ENCODE measurements at places on chromosomes 6 and 20.

- no peak for DNase-seq
Measured at GRCh38 chr20:16689906-16690305, 39.9 kb upstream of the SNRPB2 start.

- peak; percentile 44 for DNase-seq
Measured at GRCh38 chr6:3841066-3841454, 8.1 kb upstream of the FAM50B start.

GRCh38 chr6:5087389-5087788 is 2.2 kb downstream of the PPP1R3G start:
- no peak for DNase-seq

DNA sequence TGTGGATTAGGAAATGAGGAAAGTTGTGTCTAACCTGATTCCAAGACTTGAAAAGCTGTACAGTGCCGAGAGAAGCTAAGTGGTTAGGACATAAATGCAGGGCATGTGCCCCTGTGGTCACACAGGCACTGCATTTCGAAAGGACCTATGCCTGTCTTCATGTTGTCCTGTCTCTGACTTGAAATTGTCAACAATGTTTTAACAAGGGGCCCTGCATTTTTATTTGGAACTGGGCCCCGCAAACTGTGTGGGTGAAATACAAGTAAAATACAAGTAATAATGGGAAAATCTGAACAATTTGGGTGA is 38.8 kb downstream of the MRS2 start:
- DNase-seq: peak; percentile 8

GRCh38 chr6:82095091-82095490 is 152.5 kb downstream of the IBTK start:
- no peak for DNase-seq

- no peak for DNase-seq
Measured at GRCh38 chr20:5621305-5621704, 128.9 kb upstream of the SHLD1 start.

DNA sequence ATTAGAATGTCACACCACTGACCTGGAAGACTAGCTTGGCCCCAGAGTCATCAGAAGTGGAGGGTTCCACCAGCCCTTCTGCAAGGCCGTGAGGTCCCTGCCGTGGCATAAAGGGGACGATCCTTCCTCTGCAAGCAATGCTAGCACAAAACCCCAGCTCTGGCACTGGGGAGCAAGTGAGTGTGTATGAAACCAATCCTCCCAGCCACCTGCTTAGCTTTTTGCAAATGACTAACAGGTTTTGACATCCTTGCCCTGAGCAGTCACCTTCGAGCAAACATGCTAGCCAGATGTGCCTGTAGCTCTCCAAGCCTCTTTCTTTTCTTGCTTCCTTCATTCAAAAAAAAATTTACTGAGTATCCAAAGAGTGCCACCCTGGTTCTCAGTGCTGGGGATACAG is 8.6 kb downstream of the SULF2 start:
- no peak for DNase-seq

- no peak for DNase-seq
Measured at GRCh38 chr6:118584911-118585310, 36.8 kb downstream of the PLN start.

DNA sequence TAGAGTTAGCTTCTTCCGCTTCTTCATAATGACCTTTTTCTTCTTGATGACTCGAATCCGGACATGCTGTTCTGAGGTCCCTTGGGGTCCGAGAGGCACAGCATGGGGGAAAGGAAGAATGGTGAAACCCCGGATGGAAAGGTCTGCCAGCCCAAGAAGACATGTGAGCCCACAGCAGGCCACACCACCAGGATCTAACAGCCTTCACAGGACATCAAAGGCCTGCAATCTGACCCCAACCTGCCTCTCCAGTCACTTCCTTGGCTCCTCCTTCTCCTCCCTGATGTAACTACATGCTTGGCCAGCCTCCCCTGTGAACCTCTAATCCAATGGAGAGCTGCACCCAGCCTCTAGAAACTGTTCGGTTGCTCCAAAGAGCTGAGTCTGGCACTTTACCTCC is 1.6 kb downstream of the CPXM1 start:
- no peak for DNase-seq

DNA sequence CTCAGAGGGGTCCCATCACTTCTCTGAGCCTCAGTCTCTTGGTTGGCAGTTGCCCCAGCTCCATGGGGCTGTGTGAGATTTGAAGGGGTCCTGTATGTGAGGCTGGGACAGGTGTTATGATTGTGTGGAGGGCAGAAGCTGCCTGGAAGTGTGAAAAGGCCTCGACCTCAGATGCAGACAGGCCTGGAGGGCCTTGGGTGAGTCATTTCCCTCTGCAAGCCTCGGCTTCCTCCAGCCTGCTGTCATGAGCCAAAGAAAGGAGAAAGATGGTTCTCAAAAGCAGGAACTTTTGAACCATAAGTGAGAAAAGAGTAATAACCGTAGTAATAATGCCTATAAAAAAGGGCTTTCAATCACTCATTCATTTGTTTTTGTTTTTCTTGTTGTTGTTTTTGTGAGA is 37.5 kb downstream of the SNAI1 start:
- DNase-seq: no peak

DNA sequence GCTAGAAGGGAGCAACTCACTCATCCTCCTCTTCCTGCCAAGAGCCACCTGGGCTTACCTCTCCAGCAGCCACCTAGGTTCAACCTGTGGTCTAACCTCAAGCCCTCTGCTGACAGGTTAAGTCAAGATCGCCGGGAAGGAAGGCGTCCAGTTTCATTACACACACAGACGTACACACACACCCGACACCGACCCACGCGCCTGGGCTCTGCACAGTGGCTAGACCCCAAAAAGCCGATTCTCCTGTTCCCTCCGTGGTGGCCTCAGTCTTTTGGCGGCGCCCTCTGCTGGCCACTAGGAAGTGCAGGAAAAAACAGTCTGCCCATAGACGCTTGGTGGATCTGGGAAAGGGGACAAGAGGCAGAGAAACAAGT is 52.8 kb downstream of the MRPL14 start:
- peak; percentile 65 for DNase-seq

DNA sequence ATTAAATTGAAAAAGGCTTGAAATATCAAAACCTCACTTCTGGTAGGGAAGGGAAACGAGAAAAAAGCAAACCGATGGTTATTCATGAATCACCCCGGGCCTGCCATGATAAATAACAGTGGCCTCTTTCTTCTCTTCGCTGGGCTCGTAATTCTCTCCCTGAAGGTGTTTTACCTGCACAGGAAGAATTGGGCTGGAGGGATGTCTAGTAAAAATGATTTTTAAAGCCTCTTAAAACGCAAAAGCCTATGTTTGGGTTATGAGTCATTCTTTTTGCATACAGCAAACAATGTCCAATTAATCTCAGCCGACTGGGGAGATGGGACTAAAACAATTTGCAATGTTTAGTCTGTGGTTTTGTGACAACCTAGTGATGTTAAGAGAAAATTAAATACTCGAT is 16.8 kb downstream of the LINC00237 start:
- no peak for DNase-seq

DNA sequence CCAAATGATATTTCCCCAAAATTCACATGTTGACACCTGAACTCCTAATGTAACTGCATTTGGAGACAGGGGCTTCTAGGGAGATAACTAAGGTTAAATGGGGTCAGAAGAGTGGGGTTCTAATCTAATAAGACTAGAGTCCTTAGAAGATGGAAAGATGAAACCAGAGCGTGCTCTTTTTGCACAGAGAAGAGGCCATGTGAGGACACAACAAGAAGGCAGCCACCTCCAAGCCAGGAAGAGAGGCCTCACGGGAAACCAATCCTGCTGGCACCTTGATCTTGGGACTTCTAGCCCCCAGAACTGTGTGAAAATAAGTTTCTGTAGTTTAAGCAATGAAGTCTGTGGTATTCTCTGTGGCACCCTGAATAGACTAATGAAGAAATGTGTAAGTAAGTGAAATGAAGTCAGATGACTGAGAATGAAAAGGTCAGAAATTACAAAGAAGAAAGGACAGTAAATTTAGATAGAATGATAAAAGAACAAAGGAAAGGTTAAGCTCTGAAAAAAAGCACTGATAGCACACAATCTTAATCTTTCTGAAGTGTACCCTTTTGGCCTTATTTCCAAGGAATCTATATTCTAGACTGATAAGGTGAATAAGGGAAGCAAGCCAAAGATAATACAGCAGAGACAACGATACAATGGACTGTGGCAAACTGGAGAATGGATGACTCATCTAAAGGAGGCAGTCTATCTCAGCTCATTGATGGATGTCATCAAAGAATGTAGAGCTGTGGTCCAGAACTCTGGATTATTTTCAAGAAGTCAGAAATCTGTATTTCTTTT is 110.4 kb downstream of the MYB start:
- no peak for DNase-seq

DNA sequence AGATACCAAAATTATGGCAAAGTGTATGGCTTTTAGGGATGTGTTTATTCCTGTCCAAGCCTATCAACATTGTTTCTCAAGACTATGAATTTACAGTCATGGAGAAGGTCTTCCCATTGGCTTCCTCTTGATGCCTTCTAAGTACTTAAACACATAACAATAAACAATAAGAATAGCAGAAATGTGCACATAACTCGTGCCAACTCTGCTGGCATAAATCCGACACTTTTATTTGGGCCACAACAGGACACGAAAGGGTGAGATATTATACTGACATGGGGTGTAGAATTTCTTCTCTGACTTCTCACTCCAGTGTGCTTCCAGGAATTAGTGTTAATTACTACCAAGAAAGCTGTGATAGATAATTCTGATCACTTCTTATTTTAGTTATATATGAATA is 695.9 kb upstream of the SLC35B3 start:
- no peak for DNase-seq

GRCh38 chr20:53869466-53870258 is 200.7 kb downstream of the BCAS1 start:
- peak; percentile 56 for DNase-seq

- DNase-seq: no peak
Measured at GRCh38 chr20:36992802-36993334, 41.4 kb upstream of the SAMHD1 start.

DNA sequence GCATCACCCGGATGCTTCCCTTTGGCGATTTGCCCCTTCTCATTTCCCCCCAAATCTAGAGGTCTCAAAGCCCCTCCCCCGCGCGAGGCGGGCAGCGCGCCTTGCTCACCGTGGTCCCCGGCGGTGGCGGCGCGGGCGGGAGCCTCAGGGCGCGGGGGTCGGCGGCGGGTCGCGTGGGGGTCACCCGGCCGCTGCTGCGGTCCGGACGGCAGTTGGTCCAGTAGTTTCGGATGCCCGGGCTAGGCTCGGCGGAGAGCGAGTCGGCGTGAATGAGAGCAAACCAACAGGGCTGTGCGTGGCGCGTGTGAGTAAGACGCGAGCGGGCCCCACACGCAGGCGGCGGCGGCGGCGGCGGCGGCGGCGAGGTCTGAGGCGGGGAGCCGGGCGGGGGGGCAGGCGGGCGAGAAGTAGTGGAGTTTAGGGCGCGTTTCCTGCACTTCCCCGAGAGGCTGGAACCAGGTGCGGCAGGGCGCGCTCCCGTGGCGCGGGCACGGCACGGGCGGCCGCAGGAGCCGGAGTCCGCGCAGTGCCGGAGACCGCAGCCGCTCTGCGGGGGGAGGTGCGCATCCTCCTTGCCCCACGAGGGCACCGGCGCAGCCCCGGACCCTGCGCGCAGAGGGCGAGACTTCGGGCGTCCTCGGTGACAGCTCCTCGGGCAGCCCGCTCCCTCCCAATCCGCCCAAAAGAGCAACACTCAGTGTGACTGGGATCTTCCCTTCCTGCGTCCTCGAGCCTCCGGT is 567 bp downstream of the HS3ST5 start:
- no peak for DNase-seq

- DNase-seq: no peak
Measured at GRCh38 chr20:57326667-57327455, 2.7 kb upstream of the SPO11 start.

DNA sequence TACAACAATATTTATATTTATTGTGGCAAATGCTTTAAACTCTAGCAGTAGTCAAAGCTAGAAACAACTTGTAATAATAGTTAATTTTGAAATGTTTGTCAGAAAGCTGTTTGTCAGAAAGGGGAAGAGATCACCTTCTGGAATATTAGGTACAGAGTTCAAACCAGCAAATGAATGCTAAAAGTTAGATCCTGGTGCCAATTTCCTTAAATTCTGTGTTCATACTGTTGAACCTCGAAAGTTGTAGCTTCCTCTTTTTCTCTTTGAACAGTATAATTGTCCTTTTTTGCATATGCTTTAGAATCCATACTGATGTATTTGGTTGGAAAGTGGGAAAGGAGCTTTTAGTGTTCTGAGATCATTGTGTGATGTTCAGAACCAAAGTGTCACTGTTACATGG is 22.4 kb downstream of the ITCH start:
- DNase-seq: no peak

GRCh38 chr6:166908811-166909210 is 47.5 kb downstream of the RNASET2 start:
- no peak for DNase-seq

DNA sequence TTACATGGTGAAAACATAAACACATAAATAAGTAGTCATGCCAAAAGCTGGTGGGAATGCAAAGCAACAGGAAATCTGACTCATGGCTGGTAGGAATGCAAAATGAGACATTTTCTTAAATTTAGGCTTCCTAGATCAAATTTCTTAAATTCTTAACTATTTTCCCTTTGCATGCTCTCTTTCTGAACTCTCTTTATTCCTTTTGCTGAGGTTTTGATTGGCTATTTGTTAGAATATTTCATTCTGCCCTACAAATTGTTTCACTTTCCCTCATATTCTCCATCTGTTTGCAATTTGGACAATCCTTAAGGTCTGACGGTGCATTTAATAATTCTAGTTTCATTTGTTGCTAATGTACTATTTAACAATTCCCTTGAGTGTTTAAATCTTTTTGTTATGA is 437.5 kb upstream of the RGS17 start:
- peak; percentile 64 for DNase-seq

GRCh38 chr6:31575952-31576685 is 754 bp downstream of the TNF start:
- DNase-seq: no peak

DNA sequence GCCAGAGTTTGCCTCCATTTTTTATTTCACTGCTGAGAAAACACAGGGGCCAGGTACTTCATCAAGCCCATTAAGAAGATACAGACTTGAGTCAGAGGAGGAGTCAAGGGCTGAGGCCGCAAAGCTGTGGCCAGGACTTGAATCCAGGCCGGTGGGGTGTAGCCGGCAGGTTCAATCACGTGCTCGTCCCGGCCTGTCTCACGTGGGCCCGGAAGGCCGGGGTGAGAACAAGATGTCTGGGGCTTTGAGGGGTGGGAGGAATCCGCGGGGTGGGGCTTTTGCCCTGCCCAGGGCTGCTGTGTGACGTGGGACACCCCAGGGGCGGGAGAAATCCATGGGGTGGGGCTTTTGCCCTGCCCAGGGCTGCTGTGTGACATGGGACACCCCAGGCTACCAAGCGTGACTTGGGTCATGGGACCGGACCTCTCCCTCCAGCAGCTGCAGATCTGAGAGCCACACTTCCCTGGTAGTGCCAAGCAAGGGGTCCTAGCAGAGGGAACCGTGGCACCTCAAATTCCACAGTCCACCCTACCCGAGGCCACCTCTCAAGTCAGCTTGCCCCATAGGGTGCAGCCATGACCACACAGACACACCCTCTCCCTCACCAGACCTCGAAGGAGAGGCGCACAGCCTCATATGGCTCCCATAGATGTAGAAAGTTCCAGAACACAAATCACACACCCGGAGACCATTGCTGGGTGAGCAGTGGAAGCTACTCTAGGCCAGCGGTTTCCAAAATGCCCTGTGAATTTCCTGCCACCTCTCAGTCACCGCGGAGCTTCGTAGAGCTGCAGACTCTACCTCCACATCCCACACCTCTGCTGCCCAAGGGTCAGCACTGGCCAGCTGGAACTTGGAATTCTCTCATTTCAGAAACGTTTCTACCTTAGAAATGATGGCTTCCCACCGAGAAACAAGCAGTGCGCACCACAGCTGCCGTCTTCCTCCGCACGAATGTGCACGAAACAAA is 156.1 kb downstream of the DLL1 start:
- no peak for DNase-seq

- peak; percentile 56 for DNase-seq
Measured at GRCh38 chr6:129575378-129576118, 134.4 kb downstream of the ARHGAP18 start.
